ENCODE measurements at places on chromosomes 2 and 18.

- DNase-seq: no peak
Observed at GRCh38 chr2:232882505-232883115, 12.5 kb downstream of the SNORC start.

DNA sequence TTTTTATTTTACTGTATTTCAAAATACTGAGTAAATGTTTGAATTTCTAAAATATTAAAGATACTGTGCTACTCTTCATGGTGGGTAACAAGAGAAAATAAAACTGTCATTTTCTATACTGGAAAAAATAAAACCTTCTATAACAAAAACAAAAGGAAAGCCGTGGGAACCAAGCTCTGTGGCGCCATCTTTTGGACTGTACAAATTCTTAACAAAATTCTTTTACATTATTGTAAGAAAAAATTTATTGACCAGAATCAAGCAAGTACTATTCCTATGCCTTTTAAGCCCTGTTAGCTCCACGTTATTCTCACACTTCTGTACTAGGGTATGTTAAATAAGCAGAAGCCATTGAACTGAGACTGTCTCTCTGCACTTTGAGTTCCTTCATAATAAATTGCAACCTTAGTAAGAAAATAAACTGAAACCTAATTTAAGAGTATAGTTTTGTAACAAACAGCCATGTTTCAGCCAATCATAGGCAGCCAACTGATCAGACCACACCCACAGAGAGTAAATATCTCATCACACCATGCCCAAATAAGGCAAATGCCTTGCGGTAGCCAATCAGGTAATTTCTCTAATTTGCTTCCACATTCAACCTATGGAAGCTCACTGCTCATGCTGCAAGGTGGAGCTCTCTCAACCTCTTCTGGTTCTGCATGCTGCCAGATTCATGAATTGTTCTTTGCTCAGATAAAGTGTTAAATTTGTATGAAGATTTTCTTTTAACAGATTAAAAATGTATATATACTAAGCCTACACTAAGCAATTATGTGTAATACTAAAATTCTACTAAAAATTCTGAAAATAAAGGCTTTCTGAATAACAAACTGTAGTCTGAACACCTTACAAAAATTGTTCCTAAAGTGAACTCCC lies 42.2 kb downstream of the HIBCH start:
- no peak for DNase-seq

DNA sequence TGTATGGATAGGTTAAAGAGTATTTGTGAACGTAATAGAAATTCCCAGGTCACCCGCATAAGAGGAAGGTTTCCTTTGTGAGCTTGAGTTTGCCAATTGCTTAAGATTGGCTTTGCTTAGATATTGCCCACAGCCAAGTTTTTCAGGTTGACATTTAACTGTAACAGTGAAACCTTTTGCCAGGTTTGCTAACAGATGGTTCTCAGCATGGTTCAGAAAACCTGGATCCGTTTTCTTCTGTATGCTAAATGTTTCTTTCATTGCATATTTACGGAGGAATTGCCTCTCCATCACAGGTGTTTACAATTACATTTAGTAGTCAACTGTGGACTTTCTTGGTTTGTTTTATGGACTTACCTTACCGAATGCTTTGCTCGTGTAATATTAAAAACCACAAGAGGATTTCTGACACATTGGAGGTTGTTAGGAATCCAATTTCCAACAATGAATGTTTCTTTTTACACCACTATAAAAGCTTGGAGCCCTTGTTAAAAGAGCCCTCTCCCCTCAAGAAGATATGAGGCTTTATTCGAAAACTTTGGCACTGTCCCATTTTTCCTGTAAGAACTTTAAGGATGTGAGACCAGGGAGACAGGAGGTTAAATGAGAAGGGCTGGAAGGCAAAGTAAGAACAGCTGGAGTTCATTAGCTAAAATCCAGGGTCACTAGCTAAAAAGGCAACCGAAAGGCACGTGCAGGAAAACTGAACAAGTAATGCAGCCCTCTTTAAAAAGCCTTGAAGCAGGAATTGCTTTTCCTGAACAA lies 7.8 kb downstream of the CDK15 start:
- no peak for DNase-seq

DNA sequence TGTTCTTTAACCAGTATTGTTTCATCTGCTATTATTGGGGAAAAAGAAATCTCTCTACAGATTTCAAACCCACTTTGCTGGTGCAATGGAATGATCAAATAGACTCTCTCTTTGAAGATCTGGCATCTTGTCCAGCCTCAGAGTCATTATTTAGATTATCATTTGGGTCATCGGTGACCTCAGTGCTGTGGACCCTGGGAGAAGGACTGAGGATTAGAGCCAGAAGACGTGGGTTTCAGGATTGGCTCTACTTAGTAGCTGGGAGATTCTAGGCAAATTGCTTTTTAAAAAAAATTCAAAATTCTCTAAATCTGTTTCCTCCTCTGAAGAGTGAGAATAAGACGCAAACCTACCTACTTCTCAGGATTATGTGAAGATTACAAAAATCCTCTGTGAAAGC lies 107.6 kb upstream of the CTAGE1 start:
- no peak for DNase-seq

DNA sequence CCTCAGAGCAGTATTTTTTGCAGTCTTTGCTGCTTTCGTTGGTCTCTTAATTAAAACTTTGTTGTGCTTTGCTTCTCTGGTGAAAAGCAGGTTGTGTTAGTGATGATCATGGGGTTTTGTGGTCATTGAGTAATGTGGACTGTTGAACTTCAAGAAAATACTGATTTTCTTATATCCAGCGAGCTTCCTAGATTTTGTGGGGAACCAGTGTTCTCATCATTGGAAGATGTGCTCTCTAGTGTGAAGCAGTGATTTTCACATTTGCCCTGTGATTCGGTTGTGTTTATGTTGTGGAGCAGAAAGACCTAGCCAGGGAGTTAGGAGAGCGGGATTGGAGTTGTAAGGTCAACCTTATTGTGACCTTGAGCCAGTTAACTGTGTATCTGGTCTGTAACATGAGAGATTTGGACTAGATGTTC lies 12.4 kb downstream of the ASAP2 start:
- DNase-seq: no peak

- DNase-seq: no peak
Observed at GRCh38 chr2:158006961-158007719, 94.5 kb upstream of the UPP2 start.

GRCh38 chr2:154133823-154134222 lies 262.1 kb downstream of the GALNT13 start:
- no peak for DNase-seq

GRCh38 chr2:228374741-228375140 lies 193.3 kb upstream of the SPHKAP start:
- no peak for DNase-seq

DNA sequence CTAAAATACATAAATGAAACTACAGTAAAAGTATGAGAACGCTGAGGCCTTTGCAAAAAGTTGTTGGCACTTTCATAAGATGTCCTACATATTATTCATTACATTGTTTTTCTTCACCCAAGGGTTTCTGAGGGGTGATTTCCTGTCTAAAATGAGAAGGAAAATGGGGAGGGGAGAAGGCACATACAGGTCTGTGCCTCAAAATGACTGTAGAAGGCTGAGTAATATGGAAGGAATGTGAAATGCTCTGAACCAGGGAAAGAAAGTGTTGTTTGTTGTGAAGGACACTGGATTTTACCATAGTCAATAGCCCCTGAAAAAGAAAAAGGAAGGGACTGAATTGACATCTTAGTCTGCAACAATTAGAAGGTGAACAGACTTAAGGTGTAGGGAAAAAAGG lies 99.5 kb upstream of the RNF152 start:
- no peak for DNase-seq

DNA sequence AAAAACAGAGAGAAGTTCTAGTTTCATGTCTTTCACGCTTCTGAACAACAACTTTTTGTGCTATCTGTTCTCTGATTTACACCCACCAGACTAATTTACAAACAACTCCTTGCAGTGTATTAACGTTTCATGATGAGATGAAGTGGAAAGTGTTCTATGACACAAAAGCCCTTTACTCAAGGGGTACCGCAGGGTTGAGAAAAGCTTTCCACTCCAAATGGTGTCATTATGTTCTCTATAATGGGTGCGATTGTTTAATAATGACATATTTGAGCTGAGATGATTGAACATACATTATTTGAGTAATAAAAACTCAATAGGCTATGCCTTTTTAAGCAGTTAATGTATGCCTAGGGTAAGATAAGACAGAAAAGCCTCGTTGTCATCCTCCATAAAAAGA lies 76.3 kb downstream of the ACTR3 start:
- no peak for DNase-seq

GRCh38 chr2:186980117-186980442 lies 131.1 kb upstream of the ZSWIM2 start:
- no peak for DNase-seq

GRCh38 chr2:15313657-15314056 lies 247.5 kb downstream of the NBAS start:
- DNase-seq: no peak
